Stimulated activated CD4-positive, alpha-beta T cell treated with anti-CD3 and anti-CD28 coated beads, TNF-alpha, amount 100 ng/mL, for 4 hours (primary cell): ENCODE measurements at places on chromosomes 7 and 10.

GRCh38 chr10:57987055-57987721 lies 280.5 kb downstream of the IPMK start:
- DNase-seq: no peak

- no peak for DNase-seq
Measured at GRCh38 chr7:142629588-142630260, 119.5 kb upstream of the PRSS1 start.

DNA sequence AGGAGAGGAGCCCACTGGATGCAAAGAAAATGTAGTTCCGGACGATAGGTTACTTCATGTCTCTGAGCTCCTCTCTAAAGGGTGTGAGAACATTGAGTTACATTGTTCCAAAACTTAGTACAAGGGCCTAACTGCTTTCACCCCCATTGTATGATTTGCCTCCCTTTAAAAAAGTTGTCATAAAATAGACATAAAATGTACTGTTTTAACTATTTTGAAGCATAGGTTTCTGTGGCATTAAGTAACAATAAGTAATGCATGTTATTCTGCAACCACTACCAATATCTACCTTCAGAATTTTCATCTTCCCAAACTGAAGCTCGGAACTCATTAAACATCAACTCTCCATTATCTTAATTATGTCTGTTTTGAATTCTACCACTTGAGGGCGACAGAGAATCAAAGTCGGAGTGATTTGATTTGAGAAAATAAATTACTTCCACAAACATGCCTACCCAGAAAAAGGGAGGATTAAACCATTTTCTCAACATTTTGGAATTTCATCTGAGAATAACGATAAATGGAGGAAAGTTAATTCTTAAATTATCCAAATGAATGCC lies 2.7 kb downstream of the IGFBP1 start:
- no peak for DNase-seq

- no peak for DNase-seq
Measured at GRCh38 chr7:29332042-29332811, 137.7 kb downstream of the CHN2 start.

DNA sequence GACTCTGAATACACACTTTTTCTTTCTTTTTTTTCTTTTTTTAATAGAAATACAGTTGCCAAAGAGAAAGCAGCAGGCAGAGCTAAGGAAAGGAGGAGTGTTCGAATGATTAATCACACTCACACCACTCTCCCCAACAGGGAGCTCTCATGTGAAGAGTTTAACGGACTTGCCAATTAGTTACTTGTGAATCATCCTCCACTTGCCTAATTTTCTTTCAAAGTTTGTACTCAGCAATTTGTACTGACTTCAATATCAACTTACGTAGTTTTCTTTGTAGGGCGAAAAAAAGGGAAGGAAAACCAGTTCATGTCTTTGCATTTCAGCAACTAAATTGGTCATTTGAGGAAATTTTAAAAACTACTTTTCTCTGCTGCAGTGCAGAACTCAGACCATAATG lies 109.2 kb downstream of the PIP4K2A start:
- DNase-seq: no peak

DNA sequence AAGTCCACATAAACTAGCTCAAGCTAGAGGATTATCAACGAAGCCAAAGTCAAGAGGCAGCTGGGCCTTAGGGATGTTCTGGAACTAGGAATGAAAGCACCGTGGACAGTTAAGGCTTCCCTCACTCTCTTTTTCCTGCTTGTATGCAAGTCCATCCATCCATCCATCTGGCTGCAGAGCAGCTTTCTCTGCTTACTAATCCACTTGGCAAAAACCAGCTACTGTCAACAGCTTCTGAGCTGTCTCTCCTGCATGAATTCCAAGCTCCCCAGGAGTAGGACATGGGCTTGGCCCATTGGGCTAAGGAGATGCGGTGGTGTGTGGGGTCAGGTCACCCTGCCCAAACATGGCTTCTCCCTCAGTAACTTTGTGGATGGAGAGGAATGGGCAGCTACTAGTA lies 66.2 kb downstream of the NAMPT start:
- no peak for DNase-seq

- no peak for DNase-seq
Measured at GRCh38 chr10:10499839-10500238, 517.8 kb upstream of the CELF2 start.

GRCh38 chr7:141201145-141201885 lies 127.5 kb downstream of the TMEM178B start:
- no peak for DNase-seq

DNA sequence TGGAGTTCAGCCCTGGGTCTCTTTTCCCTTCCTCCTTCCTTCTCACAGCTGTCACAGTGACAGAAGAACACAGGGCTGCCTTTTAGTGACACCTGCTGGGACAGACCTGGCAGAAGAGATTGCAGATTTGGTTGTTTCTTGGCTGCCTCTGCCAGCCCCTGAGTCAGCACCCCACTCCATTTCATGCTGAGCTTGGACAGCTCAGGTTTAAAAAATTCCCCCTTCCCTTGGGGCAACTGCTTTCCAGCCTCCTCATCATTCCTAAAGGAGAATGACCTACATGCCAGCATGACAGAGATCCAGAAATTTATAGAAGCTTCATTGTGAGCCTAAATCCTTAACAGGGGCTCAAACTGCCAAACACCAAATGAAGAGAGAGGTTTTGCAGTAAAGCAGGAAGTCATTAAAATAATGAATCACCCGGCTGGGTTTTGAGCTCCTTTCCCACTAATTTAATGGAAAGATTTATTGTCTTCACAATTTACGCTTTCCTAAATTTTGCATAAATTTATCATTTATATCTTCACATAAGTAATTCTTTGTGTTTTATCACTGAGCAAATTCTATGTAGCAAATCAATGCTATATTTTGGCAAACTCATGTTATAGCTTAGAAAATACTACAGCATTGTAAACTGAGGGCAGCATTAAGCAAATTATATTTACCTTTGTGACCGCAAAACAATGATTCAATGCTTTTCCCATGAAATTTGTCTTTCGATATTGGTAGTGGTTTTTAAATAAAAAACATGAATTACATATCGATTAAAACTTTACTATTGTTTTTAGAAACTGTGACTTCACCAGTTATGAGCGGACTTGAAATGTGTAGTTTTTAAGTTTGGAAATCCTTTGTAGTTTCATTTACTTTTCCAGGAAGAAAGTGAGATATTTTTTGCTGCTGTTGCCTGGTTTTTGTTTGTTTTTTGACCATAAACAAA lies 399.5 kb upstream of the ANKRD30A start:
- DNase-seq: no peak

GRCh38 chr10:35685402-35685801 lies 43.3 kb upstream of the FZD8 start:
- no peak for DNase-seq

DNA sequence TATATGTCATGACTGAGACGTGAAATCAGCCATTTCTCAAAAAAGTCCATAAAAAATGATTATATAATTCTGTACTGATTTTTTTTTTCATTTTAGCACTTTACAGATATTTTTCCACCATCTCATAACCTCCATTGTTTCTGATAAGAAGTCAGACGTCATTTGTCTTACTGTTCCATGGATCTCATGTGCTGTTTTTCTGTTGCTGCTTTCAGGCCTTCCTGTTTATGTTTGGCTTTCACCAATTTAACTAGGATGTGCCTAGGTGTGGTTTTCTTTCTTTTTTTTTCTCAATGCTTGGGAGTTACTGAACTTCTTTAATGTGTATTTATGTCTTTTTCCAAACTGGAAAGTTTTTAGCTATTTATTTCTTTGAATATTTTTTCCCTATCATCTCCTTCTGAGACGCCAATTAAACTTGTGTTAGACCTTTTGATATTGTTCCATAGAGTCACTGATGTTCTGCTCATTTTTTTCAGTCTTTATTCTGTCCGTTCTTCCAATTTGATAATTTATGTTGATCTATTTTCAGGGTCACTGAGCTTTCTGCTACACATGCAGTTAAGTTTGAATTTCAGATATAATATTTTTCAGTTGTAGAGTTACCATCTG lies 43.3 kb downstream of the TAF3 start:
- no peak for DNase-seq

DNA sequence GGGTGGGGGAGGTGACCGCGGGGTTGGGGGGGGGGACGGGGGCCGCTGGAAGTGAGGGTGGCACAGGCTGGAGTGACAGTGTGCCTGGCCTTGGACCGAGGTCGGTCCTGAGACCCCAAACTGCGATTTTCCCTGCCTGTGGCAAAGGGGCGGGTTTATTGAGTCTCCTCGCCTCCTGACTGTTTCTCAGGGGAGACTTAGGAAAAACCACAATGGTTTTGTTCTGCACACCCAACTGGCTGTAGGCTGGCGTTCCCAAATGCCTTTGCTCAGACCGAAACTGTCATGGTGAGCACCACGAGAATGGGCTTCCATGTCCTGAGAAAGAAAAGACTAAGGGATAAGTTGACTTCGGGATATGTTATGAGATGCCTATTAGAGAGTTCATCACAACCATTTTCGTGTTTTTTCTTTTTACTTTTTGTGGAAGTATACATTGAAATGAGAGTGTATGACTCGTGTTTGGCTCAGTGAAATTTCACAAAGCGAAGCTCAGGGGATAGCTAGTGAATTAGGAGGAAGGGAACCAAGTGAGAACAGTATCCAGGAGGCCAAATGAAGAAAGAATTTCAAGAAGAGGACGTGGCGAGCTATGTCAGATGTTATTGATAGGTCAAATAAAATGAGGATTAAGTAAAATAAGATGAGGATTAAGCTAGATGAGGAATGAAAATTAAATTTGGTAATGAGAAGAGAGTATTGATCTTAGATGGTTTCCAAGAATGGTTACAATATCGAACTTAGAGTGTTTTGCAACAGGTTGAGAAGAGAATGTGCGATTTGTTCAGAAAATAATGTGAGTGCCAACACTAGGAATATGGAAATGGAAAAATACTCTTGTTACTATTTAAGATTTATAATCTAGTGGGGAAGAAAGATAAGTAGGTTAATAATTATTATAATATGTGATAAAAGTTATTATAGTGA lies 918 bp downstream of the NET1 start:
- DNase-seq: no peak

GRCh38 chr10:100505164-100505563 lies 14.5 kb downstream of the SEC31B start:
- no peak for DNase-seq

DNA sequence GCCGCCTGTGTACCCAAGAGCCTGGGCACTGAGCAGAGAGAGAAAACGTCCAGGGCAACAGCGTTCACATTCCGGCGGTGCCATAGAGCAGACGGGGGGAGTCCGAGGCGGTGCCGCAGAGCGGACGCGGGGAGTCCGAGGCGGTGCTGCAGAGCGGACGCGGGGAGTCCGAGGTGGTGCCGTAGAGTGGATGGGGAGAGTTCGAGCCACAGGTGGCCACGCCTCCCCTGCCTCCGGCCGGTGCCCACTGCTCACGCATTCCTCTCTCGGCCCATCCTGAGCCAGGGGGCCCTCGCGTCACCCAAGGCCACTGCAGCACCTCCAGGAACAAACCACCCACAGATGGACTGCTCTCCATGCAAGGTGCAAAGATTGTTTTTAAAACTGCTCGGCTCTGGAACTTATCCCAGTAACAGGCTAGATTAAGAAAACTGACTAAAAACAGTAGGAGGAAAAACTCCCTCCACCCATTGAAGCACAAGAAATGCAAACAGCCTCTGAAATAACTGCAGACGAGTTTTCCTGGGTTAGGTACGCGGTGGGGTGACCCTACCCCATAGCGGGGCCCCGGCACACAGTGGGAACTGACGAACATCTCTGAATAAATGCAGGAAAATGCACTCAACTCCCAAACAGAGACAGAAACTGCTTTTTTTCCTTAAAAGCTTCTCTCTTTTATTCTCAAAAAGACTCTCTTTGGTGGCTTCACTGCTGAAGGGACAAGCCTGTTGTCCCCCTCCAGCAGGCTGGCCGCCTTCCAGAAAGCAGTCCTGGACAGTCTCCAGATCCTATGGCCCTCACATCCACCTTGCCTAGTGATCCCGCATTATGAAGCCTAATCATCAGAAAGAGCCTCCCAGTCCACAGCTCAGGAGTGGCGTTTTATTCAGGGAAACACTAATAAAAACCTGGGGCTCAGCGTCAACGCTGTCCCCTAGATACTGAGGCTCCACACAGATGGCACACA lies 55.9 kb downstream of the DIP2C start:
- no peak for DNase-seq

GRCh38 chr10:117374506-117375359 lies 507 bp downstream of the PDZD8 start:
- DNase-seq: no peak

DNA sequence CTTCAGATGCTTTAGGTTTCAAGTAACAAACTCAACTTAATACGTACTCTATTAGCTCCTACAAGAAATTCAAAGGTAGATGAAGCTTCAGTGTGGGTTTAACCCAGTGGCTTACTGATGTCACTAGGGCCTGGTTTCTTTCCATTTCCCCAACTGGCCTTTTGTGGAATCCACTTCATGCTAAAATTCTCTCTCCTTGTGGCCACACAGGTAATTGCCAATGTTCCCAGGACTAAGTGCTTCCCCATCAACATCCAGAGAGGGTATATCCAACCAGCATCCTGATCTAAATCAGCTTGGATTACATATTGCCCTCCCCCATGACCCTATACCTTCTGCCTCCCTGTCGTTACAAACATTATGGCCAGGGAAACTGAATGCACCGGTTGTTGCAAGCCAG lies 10.7 kb downstream of the FBXL13 start:
- DNase-seq: no peak

GRCh38 chr10:30637881-30638467 lies 8.4 kb upstream of the LYZL2 start:
- no peak for DNase-seq

GRCh38 chr7:78585980-78586379 lies 787.4 kb downstream of the PHTF2 start:
- no peak for DNase-seq

DNA sequence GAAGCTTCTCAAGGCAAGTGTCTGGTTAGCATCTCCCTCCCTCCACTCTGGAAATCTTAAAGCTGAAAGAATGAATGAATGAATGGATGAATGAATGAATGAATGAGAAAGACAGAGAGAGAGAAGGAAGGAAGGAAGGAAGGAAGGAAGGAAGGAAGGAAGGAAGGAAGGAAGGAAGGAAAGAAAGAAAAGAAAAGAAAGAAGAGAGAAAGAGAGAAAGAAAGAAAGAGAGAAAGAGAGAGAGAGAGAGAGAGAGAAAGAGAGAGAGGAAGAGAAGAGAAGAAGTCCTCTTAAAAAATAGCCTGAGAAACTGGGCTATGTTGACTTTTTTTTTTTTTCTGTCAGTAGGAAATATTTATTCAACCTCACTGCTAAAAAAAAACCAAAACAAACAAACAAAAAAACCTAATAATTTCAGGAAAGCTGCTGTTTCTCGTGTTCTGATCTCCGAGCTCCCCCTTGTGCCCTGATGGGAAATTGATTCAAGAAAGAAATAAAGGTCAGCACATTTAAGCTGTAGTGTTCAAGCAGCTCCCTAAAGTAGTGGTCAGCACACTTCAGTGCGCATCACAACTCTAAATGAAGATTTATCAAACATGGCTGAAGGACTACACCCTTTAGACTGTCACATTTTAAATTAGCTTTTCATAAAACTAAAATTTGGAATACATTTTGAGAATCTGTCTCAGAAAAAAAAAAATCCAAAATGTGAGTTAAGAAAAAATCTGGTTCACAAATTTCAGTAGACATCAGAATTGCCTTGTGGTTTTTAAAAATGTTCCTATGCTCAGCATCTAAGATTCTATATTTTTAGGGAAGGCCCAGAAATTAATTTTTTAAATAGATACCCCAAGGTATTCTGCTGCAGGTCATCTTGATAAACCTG lies 154.3 kb downstream of the ELAPOR2 start:
- no peak for DNase-seq
